ENCODE measurements at places on chromosomes 1 and 21.
A peak's percentile ranks its signal among the peaks of the same experiment; 100 is the strongest.

DNA sequence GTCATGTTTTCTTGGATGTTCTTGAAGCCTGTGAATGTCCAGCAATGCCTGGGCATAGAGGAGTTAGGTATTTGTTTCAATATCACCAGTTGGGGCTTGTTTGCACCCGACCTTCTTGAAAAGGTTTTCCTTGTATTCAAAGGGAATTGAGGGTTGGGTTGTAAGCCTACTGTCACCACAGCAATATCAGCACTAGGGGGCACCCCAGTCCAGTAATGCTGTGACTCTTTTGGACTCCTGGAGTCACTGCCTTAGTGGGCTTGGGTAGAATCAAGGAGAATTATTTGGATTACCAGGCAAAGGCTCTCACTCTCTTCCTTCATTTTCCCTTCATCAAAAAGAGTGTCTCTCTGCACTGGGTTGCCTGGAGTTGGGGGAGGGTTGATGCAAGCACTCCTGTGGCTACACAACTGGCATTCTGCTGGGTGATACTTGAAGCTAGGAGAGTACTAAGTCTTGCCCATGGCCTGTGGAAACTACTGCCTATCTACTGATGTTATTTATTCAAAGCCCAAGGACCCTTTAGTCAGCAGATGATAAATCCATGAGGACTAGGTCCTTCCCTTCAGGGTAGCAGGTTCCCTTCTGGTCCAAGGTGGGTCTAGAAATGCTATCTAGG lies 34.5 kb downstream of the OR10R2 start:
- DNase-seq = peak; percentile 7

DNA sequence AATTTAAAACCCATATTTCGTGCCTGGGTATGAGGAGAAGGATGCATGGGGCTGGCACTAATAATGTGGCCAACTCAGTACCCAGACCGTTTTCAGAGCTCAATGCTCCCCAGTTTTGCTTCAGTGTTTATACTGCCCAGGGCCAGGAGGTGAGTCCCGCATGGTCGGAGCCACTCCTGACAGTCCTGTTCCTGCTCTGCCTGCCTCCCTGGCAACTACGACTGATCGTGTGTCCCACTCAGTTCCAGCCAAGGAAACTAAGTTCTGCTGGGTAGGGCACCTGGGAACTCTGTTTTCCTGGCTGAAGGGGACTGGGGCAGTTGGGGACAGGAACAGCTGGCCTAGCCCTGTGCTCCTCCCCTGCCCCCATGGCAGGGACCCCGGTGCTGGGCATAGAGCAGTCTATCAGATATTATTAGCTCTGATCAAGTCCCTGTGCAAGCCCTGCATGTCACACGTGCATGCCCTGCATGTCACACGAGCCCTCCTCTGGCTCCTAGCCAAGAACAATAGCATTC lies 19.2 kb downstream of the S100A7 start:
- no peak for DNase-seq

- no peak for DNase-seq
These were observed 390 bp upstream of the NGF start for GRCh38 chr1:115338457-115338820.

DNA sequence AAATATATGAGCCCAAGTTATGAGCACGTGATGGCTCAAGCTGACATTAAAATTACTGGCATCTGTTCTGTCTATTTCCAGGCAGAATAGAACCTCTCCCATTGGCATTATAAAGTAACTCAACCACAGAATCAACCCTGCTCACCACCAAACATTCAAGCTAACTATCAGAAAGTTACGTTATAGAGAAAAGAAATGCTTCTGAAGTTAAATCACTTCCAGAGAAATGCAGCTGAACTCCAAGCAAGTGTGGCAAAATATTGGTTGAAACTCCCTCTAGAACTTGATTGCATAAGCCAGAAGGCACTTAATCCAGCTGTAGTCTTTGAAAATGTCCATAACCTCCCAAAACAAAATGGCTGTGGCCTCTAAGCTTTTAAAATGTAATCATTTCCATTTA lies 36.2 kb upstream of the UBE2U start:
- no peak for DNase-seq

DNA sequence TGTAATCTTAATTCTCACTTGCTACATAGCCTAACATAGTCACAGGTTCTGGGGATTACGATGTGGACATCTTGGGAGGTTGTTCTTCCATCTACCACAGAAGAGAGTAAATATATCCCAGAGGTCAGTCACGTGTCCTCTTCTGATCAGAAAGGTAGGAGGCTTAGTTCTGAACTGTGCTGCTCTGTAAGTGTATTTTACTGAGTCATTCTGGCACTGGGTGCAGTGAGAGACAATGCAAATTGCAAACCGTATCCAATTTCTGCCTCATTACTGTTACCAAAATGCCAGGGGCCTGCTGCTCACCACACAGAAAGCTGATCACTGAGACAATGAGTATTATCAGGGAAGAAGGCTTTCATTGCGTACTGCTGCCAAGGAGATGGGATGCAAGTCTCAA lies 104.0 kb downstream of the GABPA start:
- no peak for DNase-seq

- DNase-seq = no peak
These were observed 936 bp upstream of the UBXN11 start for GRCh38 chr1:26307363-26307781.

DNA sequence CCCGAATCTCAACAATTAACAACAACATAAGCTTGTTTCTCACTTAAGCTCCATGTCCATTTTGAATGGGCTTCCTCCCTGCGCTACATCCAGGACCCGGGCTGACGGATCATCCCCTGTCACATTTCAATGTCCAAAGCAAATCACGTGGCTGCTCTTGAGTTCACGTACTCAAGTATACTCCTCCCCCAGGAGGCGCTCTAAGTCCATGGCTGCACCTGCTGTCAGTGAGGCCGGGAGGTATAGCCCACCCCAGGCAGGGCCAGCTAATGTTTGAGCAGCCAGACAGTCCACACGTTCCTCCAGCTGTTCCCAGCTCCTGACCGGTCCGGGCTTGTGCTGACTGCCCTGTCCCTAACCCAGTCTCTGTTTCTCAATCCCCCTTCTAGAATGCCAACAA lies 220.8 kb downstream of the SLC35F3 start:
- no peak for DNase-seq

DNA sequence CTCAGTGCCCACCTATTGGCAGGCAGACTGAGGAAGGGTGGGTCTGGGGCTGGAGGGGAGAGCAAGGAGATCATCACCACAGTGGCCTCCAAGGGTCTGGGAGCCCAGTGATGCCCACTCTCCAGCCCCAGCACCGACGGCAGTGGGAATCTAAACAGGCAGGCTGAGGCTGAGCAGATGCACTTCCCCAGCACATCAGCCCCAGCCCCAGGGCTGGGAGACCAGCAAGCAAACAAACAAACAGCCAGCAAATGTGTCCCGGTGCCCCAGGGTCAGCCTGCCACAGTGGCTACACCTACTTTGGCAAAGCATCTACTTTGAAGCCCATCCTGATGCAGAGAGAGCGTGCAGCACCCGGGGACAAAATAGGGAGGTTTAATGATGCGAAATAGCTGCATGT lies 216.3 kb upstream of the ZC3H12A start:
- no peak for DNase-seq

DNA sequence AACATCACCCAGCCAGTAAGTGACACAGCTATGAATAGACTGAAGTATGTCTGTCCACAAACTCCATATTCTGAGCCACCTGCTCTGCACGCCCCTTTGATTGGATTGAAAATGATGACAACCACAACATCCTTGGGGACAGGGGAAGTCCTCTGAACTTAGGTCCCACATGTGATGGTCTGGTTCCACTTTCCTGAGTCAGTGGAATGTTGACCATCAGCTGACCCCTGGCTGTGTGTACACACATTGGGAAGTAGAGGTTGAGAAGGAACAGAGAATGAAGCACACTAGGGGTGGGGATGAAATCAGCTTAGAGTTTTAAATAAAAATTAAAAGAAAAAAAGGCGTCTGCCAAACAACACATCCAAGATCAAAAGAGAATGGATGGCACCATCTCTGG lies 8.0 kb upstream of the DISP3 start:
- DNase-seq = no peak

DNA sequence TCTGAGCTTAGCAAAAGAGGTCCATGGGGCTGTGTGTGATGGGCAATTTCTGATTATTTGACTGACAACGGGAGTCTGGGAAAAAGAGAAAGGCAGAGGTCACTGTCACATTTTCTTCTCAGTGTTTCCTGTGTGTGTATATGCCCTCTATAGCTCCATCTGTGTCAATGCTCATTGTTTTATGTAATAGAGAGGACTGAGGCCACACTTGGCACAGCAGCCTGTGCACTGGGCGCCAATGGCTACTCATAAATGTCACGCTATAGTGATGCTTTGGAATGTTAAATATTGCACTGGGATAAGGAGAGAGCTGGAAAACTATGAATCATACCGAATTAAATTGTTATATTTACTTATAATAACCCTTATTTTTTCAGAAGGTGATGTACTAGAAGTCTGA lies 365.4 kb downstream of the NEGR1 start:
- no peak for DNase-seq

DNA sequence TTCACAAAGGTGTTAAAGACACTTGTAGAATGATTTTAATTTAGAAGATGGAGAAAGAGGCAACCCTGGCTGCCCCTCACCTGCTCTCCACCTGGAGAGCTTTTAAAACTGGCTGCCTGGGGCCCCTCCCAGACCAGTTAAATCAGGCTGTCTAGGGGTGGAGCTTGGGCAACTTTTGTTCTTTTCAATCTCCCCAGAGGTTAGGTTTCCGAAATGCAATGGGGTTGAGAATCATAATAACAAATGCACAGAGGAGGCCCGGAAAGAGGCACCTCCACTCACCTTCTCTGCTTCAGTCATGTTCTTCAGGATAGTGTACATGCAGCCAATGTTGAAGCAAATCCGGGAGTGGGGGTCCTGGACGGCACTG lies 400 bp downstream of the NCF2 start:
- no peak for DNase-seq

DNA sequence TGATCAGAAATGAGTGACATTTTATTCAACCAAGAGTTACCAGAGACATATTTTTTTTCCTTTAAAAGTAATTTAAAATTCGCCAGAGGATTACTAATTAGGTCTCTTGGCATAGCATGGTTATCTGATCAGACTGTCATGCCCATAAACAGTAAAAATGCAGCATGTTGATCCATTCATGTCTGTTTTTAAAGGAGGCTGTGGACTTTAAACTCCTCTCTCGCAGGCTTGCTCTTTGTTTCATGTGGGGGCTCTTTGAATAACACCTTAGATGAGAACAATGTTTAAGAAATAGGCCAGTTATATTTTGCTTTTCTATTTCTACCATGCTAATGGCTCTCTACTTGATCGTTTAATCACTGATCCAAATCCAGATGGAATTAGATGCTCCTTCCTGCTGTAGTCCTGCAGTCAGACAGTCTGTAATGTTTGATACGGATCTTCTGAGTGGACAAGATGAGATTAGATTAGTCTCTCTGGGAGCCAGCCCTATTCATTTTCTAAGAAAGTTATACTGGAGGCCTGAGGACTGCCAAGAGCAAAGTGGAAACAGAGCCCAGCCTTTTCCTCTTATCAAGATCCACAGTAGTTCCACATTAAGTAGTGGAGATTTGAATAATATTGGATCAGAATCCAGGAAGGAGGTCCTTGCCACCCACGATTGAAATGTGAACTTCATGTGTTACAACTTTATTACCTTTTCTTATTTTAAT lies 197.4 kb downstream of the HS2ST1 start:
- DNase-seq = no peak

- no peak for DNase-seq
These were observed 29.1 kb upstream of the TADA1 start for GRCh38 chr1:166905136-166905535.

DNA sequence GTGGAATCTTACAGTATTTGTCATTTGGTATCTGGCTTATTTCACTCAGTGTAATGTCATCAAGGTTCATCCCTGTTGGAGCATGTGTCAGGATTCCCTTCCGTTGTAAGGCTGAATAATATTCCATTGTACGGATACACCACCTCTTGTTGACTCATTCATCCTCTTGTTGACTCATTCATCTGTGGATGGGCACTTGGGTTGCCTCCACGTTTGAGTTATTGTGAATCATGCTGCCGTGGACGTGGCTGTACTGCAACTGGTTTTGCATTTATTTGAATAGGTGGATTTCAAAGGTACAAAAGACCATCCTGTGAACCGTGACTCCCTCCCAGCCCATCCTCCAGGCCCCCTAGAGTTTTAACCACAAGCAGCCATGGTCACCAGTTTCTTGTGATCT lies 11.9 kb upstream of the TCP10L start:
- no peak for DNase-seq

DNA sequence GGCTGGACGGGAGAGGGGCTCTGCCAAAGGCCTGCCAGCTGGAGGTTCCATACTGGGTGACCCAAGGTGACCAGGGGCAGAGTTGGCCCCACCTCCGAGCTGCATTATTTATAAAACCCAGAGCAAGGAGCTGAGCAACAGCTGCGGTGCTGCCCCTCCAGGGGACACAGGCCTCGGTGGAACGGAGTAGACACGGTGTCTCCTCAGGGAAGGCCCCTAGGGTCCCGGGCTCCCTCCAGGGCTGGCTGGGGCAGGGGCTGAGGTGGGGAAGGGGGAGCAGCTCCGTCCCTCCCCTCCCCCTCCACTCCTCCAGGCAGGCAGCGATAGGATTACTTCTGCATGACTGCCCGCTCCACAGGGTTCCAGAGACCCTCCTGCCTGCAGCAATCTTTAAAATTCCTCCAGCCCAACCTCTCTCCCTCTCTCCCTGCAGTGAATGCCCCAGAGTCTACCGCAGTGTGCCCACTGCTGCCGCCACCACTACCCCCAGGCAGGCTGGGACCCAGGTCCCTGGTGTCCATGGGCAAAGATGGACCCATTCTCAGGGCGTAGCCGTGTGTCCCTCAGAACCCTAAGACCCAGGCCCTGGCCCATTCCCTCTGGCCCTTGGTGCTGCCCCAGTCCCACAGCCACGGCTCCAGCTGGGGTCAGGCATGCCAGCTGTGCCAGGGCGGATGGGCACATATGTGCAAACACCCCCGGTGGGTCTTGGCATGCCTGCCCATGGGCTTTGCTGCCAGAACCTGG lies 10.8 kb downstream of the AHDC1 start:
- no peak for DNase-seq

DNA sequence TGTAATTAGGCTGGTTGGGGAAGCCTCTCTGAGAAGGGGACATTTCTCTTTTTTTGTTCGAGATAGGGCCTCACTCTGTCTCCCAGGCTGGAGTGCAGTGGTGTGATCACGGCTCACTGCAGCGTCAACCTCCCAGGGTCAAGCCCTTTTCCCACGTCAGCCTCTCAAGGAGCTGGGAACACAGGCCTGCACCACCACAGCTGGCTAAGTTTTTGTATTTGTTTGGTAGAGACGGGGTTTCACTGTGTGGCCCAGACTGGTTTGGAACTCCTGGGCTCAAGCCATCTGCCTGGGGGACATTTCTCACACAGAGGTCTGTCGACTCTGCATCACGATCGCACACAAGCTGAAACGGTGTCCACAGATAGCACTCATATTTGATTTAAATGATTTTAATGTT lies 39.7 kb downstream of the HUNK start:
- no peak for DNase-seq

GRCh38 chr21:25080661-25081060 lies 526.6 kb downstream of the MRPL39 start:
- no peak for DNase-seq

- DNase-seq = no peak
These were observed 58.0 kb downstream of the PUM1 start for GRCh38 chr1:31007462-31007991.
